CD4-positive, alpha-beta T cell treated with Interleukin-1 beta for 1 hour (primary cell): ENCODE measurements at places on chromosomes 6 and 20.

GRCh38 chr6:167735951-167736288, 90.8 kb upstream of the AFDN start:
- no peak for DNase-seq

DNA sequence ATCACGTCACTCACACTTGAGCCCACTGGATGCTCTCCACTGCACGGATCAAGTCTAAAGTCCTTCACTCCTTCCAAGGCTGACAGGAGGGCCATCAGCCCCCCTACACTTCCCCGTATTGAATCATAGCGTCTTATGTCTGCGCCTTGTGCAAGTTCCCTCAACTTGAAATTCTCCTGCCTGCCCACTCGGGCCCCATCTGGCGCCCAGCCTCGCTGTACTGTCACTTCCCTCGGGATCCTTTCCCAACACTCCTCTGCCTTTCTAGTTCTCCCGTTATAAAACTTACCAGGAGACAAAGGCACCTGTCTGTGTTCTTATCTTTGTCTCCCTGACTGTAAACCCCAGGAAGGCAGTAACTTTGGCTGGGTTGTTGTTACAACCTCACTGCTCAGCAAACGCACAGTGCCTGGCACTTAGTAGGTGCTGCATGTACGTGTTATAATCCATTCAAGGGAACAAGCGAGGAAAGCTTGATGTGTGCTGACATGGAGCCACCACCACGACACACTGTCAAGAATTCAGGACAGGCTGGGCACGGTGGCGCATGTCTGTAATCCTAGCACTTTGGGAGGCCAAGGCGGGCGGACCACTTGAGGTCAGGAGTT, 33.8 kb upstream of the ZFAND3 start:
- no peak for DNase-seq

DNA sequence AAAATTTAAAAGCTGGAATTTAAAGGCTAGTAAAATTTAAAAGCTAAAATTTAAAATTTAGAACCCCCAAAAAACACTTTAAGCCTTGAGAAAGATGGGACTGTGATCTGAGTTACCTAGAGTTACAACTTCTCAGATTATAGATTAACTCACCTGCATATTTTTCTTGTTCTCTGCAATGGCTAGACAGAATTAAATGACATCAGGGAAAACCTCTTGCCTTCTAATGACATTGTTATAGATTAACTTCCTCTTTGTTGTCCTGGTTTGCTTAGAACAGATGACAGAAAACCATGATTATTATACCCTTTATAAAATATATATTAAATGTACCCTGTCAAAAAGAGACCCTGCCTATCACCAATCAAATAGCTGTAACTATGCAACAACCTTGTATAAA, 56.4 kb downstream of the TRDN start:
- DNase-seq: no peak

DNA sequence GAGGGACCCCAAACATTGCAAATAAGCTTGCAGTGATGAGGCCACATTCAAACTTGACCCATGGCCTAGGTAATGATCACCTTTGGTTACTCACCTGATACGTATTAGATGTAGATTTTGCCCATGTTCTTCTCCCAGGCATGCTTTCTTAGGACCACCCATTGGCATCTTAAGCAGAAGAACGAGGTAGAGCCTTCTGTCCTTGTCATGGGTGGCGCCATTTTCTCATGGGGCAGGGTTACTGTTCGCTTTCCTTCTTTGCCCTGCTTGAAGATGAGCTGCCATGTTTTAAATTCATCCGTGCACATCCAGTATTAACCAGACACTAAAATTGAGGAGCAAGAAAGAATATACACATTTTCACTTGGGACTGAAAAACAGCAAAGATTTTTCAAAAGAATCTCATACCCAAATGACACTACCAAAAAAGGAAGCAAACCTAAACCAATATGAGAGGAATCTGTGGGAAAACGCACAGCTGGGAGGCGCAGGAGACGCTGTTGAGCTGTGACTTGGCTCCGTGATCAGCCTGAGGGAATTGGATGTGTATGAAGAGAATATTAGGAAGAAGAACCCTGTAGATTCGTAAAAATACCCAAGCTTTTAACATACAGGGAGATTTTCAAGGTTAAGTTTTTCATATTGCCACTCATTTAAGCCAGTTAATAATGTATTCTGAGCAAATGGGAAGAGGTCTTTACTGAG, 36.6 kb downstream of the GMPR start:
- no peak for DNase-seq

DNA sequence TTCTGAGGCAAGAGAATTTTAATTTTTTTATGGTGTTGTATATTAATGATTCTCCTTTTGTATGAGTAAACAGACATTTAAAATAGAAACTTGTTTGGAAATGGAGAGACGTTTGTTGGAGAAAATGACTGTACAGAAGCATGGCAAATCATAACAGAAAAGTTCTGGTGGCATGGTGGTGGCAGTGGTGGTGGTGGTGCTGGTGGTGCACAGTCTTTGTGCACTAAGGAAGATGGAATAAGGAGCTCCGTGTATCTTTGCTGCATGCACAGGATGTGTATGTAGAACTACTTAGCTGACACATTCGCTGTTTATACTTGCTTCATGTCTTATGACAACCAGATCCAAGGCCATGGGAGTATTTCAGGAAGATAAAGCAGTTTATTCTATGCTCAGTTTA, 294.9 kb downstream of the UTRN start:
- DNase-seq: no peak

GRCh38 chr6:2790588-2791449, 25.6 kb downstream of the WRNIP1 start:
- DNase-seq: peak; percentile 69

GRCh38 chr6:47402081-47402480, 75.5 kb upstream of the CD2AP start:
- no peak for DNase-seq

GRCh38 chr6:33279257-33279695, 2.4 kb downstream of the B3GALT4 start:
- no peak for DNase-seq

- no peak for DNase-seq
These were observed 4.7 kb downstream of the MMP9 start for GRCh38 chr20:46013322-46013828.

- no peak for DNase-seq
These were observed 109.5 kb downstream of the SNX5 start for GRCh38 chr20:17859002-17859615.

GRCh38 chr6:139881728-139882211, 507.3 kb upstream of the CITED2 start:
- no peak for DNase-seq

DNA sequence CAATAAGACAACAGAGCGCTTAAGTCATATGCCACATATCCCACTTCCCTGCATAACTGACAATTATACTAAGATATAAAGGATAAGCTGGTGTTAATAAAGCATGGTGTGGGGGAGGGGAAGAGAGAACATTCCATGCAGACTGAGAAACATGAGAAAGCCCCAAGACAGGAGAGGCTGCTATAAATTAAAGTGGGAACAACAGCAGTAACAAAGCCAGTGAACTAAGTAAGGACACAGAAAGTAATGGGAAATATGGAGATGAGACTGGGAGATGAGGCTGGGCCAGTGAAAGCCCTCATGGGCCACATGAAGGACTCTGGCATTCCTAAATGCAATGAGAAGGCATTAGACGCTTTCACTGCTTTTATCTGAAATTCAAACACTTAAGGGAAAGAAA, 41.3 kb downstream of the SESN1 start:
- DNase-seq: no peak

DNA sequence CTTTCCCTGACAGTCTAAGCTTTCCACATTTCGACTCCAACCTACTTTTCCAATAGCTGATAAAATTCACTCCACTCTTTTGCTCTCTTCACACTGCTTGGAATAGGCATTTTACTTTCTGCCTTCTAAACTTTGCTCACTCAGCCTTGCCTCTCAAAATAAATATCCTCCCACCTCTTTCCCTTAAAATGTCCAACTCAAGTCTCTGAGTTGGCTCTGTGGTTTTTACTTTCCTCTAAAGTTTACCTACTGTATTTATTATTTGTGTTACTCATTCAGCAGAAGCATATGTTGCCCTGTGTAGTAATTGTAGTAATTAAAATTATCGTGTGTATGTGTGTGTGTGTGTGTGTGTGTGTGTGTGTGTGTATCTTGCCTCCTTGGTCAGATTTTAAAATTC, 20.0 kb upstream of the CDYL start:
- DNase-seq: no peak

DNA sequence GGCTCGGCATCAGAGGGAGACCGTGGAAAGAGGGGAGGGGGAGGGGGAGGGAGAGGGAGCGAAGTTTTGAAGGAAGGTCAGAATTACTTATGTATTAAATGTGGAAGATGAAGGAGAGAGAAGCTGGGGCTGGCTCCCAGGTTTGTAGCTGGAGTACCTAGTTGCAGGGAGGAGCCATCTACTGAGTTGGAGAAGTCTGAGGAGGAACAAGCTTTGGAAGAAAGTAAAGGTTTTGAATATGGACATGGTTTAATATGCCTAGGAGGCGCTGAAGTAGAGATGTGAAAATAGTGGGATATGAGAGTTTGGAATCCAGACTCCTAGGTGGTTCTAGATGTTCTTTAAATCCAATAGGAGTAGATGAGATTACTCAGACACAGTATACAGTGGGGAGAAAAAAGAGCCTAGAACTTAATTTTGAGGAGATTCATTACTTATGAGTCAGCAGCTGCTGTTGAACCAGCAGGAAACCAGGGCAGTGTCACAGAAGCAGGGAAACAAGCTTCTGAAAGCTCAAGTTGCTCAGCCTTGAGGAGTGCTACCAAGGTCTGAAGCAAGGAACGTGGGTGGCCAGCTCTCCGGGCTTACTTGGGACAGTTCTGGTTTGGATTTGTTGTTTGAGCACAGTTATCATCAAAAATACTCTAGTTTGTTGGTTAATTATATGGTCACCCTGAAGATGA, 149.3 kb downstream of the UTRN start:
- DNase-seq: no peak

GRCh38 chr20:36147690-36148089, 6.8 kb upstream of the EPB41L1 start:
- no peak for DNase-seq

DNA sequence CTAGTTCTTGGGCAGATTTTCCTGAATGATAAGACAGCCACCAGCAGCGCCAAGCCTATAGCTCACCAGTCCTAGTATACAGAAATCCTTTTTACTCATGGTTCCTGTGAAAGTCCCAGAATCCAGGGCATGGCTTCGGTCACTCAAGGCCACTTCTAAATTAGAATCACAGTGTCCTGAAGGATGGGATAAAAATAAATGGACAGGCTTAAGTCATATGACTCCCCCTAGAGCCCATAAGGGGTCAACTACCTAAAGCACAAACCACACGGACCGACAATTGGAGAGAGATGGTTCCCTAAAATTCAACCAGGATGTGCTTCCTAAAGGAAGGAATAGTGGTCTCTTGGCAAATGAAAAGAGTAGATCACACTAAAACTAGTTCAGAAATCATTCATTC, 404.1 kb upstream of the PLCB4 start:
- no peak for DNase-seq

DNA sequence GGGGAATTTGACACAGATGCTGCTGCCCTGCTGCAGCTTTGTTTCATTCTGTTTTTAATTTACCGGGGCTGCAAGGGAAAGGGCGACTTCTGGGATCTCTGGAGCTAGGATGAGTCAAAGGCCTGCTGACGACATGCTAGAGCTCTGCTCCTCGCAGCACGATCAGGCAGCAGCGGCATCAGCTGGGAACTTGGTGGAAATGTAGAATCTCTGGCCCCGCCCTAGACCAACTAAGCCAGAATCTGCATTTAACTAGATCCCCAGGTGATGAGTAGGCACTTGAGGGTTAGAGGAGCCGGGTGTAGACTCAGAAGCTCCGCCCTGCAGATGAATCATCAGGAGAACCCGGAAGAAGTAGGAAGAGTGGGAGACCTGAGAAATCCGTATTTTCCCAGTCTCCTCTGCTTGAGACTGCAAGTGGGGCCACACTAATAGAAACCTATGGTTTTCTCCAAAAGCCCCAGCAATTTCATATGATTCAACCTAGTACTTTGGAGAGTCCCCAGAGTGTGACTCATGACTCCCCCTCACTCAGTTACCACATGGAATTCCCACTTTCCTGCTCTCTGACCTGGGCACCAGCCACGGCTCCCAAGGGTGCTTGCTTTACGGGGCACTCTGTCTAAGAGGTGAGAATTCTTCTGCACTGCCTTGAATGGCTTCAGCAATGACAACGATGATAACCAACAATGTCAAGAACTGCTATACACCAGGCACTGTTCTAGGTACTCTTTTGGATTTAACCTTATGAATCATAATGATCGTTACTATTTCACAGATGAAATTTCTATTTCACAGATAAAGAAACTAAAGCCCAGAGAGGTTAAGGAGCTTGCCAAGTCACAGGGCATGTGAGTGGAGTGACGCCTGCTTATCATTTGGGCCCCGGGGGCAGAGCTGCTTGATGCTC, 18.1 kb downstream of the TUBB2B start:
- peak; percentile 21 for DNase-seq

DNA sequence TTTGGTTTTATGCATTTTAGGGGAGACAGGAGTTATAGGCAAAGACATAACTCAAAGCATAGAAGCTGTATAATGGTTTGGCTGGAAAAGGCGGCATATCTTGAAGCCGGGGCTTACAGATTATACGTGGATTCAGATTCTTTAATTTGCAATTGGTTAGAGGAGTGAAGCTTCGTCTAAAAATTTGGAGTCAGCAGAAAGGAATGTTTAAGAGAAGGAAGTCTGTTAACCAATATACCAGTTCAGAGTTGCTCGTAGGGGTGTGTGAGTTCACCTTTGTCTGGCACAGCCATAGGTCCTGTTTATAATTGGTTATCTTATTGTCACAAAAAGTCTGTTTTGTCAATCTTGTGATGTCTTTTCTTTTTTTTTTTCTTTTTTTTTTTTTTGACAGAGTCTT, 8.9 kb downstream of the ARHGAP40 start:
- no peak for DNase-seq

- no peak for DNase-seq
These were observed 63.8 kb upstream of the CD83 start for GRCh38 chr6:14053811-14054210.

DNA sequence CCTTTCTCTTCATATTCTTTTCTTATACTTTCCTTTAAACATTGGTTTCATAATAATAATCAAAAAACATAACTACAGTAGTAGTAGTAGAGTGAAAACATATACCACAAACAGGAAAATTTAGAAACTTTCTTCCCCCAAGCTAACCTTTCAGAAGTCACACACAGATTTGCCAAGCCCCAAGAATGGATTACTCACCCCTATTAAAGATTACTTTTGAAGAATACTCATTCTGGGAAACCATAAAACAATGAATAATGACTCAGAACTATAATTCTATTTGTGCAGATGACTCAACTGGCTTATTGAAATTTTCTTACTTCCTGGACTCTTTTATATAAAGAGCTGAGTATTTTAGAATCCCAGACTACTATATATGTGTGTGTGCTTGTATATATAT, 119.4 kb upstream of the GJE1 start:
- no peak for DNase-seq

DNA sequence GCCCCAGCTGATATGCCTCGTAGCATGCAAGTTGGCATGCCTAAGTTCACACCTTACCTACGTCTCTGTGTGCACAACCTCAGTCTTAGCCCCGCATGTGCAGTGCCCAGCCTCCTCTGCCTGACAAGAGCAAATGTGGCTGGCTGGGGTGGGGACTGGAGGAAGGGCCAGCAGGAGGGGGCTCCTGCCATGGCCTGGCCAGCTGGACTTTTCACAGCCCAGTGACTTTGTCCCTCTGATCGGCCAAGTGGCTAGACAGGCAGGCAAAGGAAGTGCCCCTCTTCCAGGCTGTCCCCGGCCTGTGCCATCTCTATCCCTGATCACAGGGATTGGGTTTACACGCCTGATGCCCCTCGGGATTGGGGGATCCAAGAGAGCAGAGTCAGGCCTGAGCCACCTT, 49.5 kb upstream of the SIRPA start:
- DNase-seq: no peak
